ENCODE measurements at places on chromosomes 6 and 20. TPM values are rescaled to one million over a fixed set of nuclear protein-coding genes. Genes with fewer than 3 reads are reported as not detected.

COL9A1 gene
- total RNA-seq: not detected

DNA sequence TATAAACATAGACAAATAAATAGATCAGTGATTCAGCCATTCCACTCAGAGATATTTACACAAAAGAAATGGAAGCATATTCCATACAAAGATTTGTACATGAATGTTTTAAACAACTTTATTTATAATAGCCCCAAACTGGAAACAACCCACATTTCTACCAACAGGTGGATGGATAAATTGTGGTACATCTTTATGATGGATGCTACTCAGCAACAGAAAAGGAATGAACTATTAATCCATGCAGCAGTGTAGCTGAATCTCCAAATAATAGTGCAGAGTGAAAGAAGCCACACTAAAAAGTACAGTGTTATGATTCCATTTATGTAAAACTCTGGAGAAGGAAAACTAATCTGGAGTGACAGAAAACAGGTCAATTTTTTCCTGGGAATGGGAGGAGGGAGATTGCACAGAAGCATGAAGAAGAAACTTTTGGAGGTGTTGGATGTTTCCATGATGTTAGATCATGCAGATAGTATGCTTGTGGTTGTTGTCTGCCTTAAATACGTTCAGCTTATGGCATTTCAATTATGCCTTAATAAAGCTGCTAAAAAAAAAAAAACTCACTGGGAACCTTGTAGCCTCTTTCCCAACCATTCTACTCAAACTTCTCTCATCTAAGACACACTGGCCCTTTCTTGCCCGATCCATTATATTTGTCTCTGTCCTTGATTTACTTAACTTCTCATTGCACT, 100.9 kb downstream of the PPP1R14C start:
- DNase-seq: no peak

- no peak for DNase-seq
These were observed 120.4 kb upstream of the SLC2A12 start for GRCh38 chr6:134172706-134173365.

DNA sequence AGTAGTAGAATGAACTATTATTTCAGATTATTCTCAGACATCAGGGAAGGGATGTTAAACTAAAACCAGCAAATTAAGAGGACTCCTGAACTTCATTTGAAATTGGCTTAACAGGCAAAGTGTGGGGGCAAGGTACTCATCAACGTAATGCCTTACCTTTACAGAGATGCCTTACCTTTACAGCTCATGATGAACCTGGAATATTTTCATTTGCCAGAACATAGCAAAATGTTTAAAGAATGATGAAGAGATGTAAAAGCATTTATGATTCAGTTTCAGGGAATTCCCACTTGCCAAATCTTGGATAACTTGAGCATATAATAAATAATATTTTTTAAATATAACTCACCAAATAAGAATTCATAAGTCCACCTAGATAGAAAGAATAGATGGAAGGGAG, 207.5 kb downstream of the TINAG start:
- no peak for DNase-seq

CYP39A1 gene
- not detected for total RNA-seq

OR2H2 gene
- total RNA-seq: not detected

- no peak for DNase-seq
These were observed 150.4 kb upstream of the QKI start for GRCh38 chr6:163263998-163264661.

VSX1 gene
- not detected for total RNA-seq

- DNase-seq: no peak
These were observed 104.4 kb upstream of the BTBD3 start for GRCh38 chr20:11813106-11813890.

GRCh38 chr20:63032861-63033793, 26.4 kb upstream of the BHLHE23 start:
- no peak for DNase-seq

DNA sequence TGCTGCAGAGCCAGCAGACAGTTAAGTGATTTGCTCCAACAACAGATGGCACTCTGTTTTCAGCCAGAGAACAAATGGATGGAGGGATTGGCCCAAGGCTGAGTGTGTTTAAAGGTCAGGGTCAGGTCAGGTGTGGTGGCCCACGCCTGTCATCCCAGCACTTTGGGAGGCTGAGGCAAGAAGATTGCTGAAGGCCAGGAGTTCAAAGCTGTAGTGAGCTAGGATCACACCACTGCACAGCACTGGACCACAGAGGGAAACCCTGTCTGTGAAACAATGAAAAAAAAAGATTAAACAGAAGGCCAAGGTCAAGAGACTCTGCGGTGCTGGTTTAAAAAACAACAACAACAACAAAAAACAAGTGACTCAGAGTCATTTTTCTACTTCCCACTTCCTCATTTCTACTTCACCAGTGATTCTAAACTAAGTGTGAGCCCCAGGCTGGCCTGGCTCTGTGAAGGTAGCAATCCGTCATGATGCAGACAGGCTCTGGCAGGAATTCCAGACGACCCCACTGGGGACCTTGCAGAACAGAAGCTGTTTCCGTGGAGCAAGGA, 42.5 kb upstream of the ARMC2 start:
- no peak for DNase-seq

GRCh38 chr20:59138114-59138748, 25.4 kb upstream of the ZNF831 start:
- DNase-seq: no peak

VNN1 gene
- 0.62 TPM for total RNA-seq

DNA sequence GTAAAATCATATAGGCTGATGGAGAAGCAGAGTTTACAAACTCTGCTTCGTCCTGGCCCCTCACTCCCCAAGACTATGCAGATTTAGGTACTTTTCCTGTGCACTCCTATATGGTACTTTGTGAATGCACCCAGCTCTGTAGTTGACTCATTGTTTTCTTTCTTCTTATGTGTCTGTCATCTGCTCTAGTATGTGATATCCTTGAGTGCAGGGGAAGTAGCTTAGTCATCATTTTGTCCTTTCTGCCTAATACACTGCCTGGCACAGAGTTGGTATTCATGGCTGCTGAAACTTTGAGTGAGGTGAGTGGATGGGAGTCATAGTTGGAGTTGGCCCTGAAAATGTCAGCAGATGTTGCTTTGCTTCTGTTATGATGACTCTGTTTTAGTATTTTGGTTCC, 222.6 kb downstream of the RNF144B start:
- DNase-seq: no peak

DNA sequence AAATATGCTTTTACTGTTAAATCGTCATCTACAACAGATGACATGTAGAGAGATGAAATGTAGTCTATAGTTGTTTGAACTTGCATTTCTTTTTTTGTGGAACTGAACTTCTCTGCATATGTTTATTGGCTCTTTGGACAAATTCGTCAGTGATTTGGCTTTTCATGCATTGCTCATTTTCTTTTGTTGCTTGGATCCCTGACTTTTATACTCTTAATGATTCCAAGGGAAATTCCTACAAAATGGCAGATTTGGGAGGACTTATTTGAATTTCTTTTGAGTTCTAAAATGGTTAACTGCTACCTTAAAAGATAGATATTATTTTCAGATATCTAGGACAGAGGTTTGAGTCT, 65.4 kb downstream of the UTRN start:
- no peak for DNase-seq

DNA sequence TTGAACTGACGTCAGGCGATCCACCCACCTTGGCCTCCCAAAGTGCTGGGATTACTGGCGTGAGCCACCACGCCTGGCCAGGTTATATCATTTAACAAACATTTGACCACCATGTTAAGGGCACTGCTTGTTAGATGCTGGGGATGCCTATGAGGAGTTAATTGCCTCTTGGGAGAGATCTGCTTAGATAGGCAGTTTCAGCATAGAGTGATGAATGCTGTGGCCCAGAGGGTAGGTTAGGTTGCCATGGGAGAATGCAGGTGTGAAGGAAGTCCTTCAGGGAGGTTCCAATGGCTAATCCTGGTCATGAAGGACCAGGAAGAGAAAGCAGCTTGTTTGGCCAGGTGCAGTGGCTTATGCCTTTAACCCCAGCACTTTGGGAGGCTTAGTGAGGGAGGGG, 17.0 kb downstream of the PHF20 start:
- DNase-seq: no peak

GRCh38 chr6:45709781-45710220, 305.9 kb downstream of the CLIC5 start:
- DNase-seq: no peak

PCMTD2 gene
- total RNA-seq: 50.5 TPM

MUC22 gene
- total RNA-seq: not detected

- DNase-seq: no peak
These were observed 89.6 kb upstream of the HS3ST5 start for GRCh38 chr6:114432400-114432799.
